Amygdala (tissue), 56 donors: ENCODE measurements at places on chromosomes 6 and 20.

GRCh38 chr20:58570204-58570859, 55.1 kb upstream of the APCDD1L start:
- DNase-seq = no peak

DNA sequence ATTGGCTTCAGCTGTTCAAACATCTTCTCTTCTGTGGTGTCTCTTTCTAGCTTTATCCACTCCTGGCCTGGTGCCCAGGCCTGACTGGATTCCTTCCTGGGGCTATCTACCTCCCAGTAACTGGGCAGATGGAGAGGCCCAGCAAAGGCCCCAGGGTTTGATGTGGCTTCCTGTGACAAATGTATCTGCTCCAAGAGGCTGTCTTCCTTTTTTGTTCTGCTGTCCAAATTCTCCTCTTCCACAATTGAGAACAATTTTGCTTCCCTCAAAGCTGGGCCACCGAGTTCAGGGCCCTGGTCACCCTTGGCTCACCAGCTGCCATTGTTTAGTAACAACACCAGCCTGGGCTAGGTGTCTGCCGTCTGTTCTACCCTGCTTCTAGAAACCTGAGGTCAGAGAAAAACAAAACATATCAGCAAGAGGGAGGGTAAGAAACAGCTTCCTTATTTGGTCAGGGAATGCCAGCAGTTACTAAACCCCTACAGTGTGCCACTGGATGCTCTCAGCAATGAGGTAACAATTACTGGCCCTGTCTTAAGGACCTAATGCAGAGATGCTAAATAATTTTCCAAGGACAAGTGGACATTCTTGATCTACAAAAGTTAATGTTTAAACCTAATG, 3.9 kb downstream of the ZFP57 start:
- DNase-seq = no peak

DNA sequence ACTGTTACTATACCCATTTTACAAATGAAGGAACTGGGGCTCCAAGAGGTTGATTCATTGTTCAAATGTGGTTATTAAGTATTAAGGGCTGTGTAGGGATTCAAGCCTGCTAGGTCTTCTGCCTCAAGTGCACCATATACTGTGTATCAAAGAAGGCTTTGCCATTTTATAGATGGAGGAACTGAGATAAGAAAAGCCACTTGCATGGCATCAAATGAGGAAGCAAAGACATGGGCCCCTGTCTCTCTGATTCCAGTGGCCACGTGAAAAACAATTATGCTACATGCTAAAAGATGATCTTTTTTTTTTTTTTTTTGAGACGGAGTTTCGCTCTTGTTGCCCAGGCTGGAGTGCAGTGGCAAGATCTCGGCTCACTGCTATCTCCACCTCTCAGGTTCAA, 67.0 kb downstream of the TMEM200A start:
- DNase-seq = no peak

DNA sequence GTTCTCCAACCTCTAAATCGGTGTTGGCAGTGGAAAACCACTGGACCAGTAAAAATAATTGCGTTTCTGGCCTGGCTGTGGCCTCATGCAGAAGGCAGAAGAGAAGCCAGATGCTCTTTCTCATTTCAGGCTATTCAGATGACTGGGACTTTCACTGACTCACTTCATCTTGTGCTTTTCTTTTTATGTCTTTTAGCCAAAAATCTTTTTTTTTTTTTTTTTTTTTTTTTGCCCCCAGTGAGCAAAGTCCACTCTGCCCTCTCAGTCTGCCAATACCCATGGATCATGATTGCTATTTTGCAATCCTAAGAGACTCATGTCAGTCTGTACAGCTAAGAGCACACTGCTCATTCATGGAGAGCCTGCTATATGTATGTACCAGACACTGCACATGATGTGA, 962.5 kb downstream of the KIF16B start:
- DNase-seq = no peak

DNA sequence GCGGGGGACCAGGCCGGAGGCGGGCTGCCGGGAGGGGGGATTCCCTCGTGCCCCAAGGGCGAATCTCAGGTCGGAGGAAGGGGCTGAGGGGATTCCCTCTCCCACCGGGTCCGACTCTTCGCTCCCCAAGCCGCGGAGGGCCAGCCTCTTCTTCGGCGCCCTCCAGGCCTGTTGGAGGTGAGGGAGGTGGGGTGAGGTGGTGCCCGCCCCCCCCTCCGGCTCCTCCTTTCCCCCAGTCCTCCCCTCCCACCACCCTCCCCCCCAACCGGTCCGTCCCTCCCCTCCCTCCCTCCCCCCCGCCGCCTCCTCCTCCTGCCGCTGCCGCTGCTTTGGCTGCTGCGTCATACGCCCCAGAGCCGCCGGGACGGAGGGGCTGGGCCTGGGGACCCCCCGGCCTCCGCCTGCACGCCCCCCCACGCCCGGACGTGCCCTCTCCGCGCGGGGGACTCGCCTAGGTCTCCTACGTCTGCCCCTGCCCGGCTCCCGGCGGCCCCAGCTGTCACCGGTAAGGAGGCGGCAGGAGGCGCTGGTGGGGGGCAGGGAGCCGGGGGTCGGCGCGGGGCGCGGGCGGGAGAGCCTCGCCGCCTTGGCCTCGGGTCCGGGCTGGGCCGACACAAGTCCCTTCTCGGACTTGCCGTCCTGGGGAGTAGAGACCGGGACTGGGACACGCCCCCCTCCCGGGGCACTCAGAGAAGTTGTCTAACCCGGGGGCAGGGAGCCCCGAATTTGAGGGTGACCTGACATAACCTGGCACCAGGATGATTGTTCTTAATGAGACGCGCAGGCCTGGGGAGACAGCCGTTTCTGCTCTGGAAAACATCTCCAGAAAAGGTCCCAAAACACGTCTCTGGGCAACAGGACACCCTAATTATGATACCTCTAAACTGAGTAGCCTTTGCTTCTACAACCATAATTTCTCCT, at the start of gene PHF1:
Gene PHF1, plus strand, starts transcription at position 304 of the 921 bp plus-strand sequence. CDS start 1,250 bp downstream, outside the sequence.
- peak; percentile 58 for DNase-seq

- no peak for DNase-seq
Measured at GRCh38 chr6:51554029-51554428, 533.4 kb downstream of the PKHD1 start.

- no peak for DNase-seq
Measured at GRCh38 chr6:158027590-158028285, 46.1 kb downstream of the SYNJ2 start.

DNA sequence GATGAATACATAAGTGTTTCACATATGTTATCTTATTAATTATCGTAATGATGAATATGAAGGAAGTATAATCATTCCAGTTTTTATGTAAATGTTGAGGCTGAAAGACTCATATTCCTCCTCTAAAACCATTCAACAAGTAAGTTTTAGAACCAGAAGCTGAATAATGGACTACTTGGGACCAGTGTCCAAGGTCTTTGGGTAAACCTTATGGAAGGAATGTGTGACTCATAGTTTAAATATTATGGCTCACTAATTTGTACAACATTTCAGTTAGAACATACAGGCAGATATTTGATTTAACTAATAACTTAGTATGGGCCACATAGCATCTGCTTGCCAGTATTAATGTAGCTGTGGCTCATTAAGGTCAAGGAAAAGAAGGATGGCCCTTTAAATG, 209.6 kb downstream of the TFAP2B start:
- DNase-seq = no peak

DNA sequence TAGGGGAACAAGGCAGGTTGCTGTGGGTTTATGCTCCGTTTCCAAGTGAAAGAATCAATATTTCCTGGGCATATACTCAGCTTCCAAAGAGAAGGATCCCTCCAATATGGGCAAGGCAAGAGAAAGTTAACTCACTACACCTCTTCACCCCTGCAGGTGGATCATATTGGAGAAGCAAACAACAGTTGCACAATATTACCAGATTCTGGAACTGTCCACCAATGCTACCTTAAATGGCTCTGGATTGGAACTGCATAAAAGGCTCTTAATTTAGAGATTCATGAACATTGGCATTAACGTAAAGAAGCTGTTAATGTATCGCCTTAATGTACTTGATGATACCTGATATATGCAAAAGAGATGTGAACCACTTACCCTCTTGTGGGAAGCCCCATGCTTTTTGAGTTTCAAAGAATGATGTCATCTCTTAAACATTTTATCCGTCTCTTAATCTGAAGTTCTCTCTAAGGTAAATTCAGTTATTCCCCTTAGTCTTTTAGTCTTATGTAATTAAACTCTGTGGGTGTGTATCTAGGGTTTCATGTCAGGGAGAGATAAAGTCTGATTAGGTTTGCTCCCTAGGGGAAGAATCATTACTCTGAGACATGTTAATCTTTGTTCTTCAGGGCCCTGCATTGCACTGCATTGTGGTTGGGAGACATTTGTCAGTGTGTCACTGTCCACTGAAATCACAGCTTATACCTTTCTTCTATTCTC, 99.5 kb downstream of the PHACTR1 start:
- DNase-seq = no peak

DNA sequence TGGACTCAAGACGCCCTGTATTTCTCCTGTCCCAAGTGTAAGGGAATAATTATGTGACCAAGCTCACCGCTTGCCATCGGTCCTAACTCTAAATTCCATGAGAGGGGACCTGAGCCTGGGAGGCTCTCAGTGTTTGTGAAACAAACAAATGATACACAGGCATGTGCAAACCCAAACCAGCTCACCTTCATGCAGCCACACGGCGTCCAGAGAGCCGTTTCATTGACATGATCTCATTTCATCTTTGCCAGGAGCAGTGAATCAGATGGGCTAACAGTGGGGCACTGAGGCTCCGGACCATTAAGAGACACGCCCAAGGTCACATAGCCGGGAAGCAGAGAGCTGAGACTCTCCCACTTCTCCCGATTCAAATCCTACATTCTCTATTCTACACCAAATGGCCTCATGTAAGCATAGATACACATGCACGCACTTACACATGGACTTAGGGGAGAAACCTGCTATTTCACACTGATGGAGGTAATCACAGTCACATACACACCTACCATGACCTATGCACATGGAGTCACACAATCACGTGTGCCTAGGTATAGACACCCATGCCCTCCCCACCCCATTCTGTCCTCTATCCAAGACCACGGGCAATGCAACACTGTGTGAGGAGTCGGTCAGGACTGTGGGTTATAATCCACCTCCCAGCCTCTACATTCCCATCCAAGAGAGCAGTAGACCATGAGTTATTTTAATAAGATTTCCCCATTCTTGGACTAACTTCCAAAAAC, 1.1 kb downstream of the BNIP5 start:
- no peak for DNase-seq

DNA sequence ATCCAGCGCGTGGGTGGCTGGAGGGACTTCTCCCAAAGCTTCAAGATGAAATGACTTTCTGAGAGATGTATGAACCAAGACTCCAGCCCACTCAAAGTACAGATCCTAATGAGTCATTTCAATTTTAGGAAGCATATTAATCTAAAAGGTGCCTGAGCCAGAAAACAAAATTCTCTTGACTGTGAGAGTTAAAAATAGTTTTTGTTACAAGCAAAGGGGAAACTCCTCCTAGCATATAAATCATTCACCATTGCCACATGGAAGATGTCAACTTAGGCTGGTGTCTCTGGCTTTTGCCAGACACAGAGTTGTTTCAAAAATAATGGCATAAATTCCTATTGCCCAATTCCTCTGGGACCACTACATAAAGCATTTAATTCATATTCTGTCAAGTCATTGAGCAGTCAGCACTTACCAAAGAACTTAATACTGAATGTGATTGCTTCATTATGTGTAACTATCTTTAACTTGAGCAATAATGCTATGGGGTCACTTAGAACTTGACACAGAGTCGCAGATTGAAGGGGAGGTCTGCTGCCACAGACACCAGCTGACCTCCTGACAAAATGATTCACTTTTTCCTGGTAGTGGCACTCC, 280.6 kb downstream of the SLC35F1 start:
- DNase-seq = peak; percentile 4

- no peak for DNase-seq
Measured at GRCh38 chr6:166774292-166774691, 147.2 kb upstream of the RPS6KA2 start.

GRCh38 chr6:137240168-137240567, 21.0 kb upstream of the IFNGR1 start:
- DNase-seq = no peak

GRCh38 chr6:12165722-12166280, 124.4 kb upstream of the EDN1 start:
- no peak for DNase-seq

- DNase-seq = no peak
Measured at GRCh38 chr20:19473922-19474286, 261.5 kb downstream of the SLC24A3 start.

- no peak for DNase-seq
Measured at GRCh38 chr6:138036111-138036510, 71.1 kb downstream of the PERP start.

GRCh38 chr20:8633366-8633765, 435.5 kb upstream of the PLCB4 start:
- no peak for DNase-seq

- DNase-seq = no peak
Measured at GRCh38 chr6:90458353-90459224, 128.3 kb downstream of the MAP3K7 start.
